PC-3 (cell line): ENCODE measurements at places on chromosomes 3 and 15. TPM values are rescaled to one million over a fixed set of nuclear protein-coding genes. Genes with fewer than 3 reads are reported as not detected.

The FANCD2 gene
- 58.7 and 67.9 TPM in 2 replicates for total RNA-seq

DNA sequence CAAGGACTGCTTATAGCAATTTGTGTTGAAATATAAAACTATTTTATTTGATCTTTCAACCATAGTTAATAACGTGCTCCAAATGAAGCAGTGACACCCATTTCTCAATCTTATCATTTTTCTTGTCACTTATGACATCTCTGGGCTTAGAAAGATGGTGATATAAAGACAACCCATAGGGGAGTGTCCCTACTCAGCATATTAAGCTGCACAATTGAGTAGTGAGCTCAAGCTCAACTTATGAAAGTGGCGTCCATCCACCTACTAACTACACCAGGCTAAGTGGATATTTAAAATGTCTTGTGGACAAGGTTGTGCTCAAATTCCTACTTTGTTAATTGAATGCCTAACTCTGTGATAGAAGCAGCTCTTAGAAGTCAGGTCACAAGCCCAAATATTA lies 46.7 kb downstream of the SLC9C1 start:
- H3K4me1 ChIP-seq = no peaks in the 10 kb centered on the region
- H3K27me3 ChIP-seq = peaks cover 5% of the 10 kb centered on the region; the same call in 1 of the 2 replicates
- H3K4me3 ChIP-seq = no peak overlapping the region
- H3K36me3 ChIP-seq = no peaks in the 10 kb centered on the region
- no peak overlapping the region for H3K27ac ChIP-seq

GRCh38 chr3:194905696-194906095 lies 220.0 kb downstream of the FAM43A start:
- peak; percentile 41 for DNase-seq
- H3K4me3 ChIP-seq = no peak overlapping the region
- peaks cover 22% of the 10 kb centered on the region for H3K4me1 ChIP-seq
- H3K27ac ChIP-seq = peak overlapping the region; percentile 75

- no peak for DNase-seq
- H3K4me3 ChIP-seq = no peak overlapping the region
- H3K36me3 ChIP-seq = no peaks in the 10 kb centered on the region
- no peaks in the 10 kb centered on the region for H3K4me1 ChIP-seq
- no peaks in the 10 kb centered on the region for H3K27me3 ChIP-seq
Measured at GRCh38 chr3:28218917-28219198, 22.6 kb upstream of the CMC1 start.

DNA sequence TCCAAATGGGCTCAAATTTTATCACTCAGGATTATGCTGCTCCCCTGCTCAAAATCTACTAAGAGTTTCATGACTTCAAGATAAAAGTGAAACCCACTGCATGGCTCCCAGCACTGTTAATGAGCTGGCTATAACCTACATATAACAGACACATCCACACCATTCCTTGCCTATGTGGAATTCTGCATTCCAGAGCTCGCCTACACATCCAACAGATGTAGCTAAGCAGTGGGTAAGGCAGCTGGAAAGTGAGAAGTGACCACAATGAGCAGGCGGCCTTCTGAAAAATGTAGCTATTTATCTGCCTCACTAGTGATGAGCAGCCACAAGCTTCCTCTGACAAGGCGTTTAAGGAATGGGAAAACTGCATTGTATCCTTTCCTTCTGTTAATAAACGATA lies 92.0 kb upstream of the TRIM42 start:
- no peaks in the 10 kb centered on the region for H3K36me3 ChIP-seq
- H3K27me3 ChIP-seq = no peaks in the 10 kb centered on the region; the same call in 1 of the 2 replicates

The REC114 gene
- total RNA-seq = not detected in 2 replicates

GRCh38 chr15:33119865-33120264 lies 74.6 kb downstream of the FMN1 start:
- H3K4me1 ChIP-seq = peaks cover 21% of the 10 kb centered on the region
- no peak overlapping the region for H3K4me3 ChIP-seq
- H3K27ac ChIP-seq = no peak overlapping the region

GRCh38 chr3:49277383-49277775 lies 347 bp upstream of the C3orf62 start:
- 0 out of 2 replicates have a peak, but pooled peaks cover 3% of the 10 kb centered on the region for H3K4me1 ChIP-seq
- no peaks in the 10 kb centered on the region for H3K27me3 ChIP-seq
- no peak overlapping the region for H3K4me3 ChIP-seq
- no peak for DNase-seq

DNA sequence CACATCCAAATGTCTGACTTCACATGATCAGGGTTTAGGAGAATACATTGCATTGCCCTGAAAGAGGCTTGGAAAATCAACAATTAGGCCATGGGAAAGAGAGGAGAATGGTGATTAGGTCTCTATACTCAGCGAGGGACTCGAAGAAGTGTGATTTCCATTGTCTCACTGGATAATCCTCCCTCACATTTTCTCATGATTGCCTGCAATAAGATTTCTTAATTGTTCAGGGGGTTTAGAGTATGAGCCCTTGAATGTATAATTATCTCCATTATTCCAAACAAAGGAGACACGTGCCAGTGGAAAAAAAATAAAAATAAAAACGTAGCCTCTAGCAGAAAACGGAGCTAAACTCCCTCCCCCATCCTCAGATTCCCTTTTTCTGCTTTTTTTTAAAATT lies 173.2 kb downstream of the TPRG1 start:
- H3K36me3 ChIP-seq = no peaks in the 10 kb centered on the region
- no peak overlapping the region for H3K4me3 ChIP-seq
- no peak for DNase-seq
- no peak overlapping the region for H3K27ac ChIP-seq
- H3K4me1 ChIP-seq = no peaks in the 10 kb centered on the region

- H3K27ac ChIP-seq = no peak overlapping the region
- H3K4me1 ChIP-seq = peaks cover 9% of the 10 kb centered on the region
- H3K27me3 ChIP-seq = no peaks in the 10 kb centered on the region
- H3K36me3 ChIP-seq = no peaks in the 10 kb centered on the region
- H3K4me3 ChIP-seq = no peak overlapping the region
- no peak for DNase-seq
Measured at GRCh38 chr3:88028876-88029275, 29.9 kb downstream of the CGGBP1 start.

The RLBP1 gene
- not detected in 2 replicates for total RNA-seq

DNA sequence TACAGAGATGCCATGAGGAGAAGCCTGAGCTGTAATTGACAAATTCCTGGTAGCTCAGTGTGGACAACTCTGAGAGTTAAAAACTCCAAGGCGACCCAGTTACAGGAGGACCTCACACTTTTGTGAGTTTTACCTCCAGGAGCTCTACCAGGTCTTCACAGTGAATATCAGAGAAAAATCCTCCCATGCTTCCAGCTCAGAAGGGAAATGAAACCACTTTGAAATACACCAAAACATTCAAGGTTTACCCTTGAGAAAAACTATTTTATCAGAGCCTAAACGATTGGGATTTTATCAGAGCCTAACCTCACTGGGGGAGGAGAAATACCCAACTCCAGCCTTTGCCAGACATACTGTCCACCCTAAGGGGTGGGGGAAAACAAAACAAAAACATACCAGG lies 52.4 kb downstream of the MCCC1 start:
- H3K4me1 ChIP-seq = no peaks in the 10 kb centered on the region
- no peak overlapping the region for H3K27ac ChIP-seq
- 0 out of 2 replicates have a peak, but pooled peaks cover 2% of the 10 kb centered on the region for H3K36me3 ChIP-seq
- no peak for DNase-seq

DNA sequence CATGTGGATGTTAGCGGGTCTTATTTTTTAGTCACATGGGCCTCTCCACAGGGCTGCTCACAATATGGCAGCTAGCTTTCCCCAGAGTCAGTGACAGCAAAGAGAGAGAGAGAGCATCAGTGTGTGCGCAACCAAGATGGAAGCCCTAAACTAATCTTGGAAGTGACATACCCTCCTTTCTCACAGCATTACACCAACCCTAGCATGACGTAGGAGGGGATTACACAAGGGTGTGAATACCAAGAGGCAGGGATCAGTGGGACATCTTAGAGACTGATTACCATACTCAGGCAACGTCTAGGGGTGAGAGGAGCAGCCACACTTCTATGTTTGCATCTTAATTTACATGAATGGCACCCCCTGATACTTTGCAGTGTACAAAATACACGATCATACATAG lies 3.5 kb upstream of the UBE2E2 start:
- no peak overlapping the region for H3K27ac ChIP-seq
- DNase-seq = no peak
- no peak overlapping the region for H3K4me3 ChIP-seq
- peaks cover 6% of the 10 kb centered on the region for H3K4me1 ChIP-seq
- no peaks in the 10 kb centered on the region for H3K27me3 ChIP-seq

DNA sequence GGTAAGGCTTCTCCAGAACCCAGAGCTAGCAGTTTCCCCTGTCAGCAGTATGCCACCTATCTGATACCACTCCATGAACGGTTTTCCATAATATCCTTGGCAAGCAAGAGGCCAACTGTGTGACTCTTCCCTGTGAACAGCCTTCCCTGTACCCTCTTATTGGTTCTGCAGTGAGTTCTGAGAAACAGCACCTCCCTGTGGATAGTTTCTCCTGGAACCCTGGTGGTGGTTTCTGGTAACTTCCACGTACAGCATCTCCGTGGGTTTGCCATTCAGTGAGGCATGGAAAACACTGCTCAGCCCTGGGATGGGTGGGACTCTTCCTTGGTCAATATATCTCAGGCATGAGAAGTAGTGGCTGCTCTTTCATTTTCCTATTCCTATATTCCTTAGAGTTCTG lies 19.4 kb upstream of the SERPINI2 start:
- DNase-seq = peak; percentile 30
- H3K4me1 ChIP-seq = no peaks in the 10 kb centered on the region
- H3K27ac ChIP-seq = no peak overlapping the region
- no peaks in the 10 kb centered on the region for H3K36me3 ChIP-seq
- no peak overlapping the region for H3K4me3 ChIP-seq

The FSD2 gene
- total RNA-seq = not detected in 2 replicates

The IL5RA gene
- not detected in 2 replicates for total RNA-seq

The PLCH1 gene
- 4.1 and 4.5 TPM in 2 replicates for total RNA-seq

DNA sequence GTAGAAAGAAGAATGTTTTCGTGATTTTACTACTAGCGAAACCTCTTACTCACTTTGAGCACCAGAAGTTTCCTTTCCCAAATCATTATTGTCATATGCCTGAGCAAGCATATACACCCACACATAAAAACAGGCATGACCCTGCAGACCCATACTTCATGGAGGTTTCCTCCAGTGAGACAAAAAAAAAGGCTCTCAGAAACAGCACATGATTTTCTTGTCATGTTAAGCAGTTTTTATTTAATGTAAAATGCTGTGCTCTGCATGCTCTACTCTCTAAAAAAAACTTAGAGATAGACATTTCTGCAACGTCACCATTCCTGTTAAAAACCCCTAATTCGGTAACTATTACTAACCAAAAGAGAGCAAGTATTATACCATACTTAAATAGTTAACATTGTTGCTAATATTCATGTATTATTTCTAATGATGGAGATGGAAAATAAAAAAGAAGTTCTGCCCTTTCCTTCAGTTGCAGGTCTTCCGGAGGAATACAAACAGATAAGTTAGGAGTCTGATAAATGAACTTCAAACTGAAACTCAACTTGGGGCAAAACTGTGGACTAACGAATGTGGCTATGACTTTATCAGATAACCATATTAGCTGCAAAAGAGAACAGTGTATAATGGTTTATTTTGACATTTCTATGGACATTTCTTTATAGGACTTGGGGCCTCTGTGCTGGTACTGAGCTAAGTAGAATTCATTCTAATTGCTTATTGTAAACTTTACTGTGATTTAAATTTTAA lies 15.9 kb downstream of the CD200R1 start:
- H3K36me3 ChIP-seq = no peaks in the 10 kb centered on the region
- DNase-seq = no peak
- no peak overlapping the region for H3K27ac ChIP-seq
- H3K27me3 ChIP-seq = peaks cover 14% of the 10 kb centered on the region; the same call in 1 of the 2 replicates

- H3K4me3 ChIP-seq = no peak overlapping the region
- H3K4me1 ChIP-seq = peaks cover 8% of the 10 kb centered on the region
- peaks cover 14% of the 10 kb centered on the region; the same call in 1 of the 2 replicates for H3K36me3 ChIP-seq
Measured at GRCh38 chr3:183827809-183828537, 2.6 kb upstream of the MAP6D1 start.

GRCh38 chr3:89467898-89468363 lies 360.5 kb downstream of the EPHA3 start:
- H3K4me1 ChIP-seq = no peaks in the 10 kb centered on the region
- no peak overlapping the region for H3K4me3 ChIP-seq
- H3K36me3 ChIP-seq = no peaks in the 10 kb centered on the region
- H3K27ac ChIP-seq = no peak overlapping the region
- no peak for DNase-seq
- peaks cover 34% of the 10 kb centered on the region for H3K27me3 ChIP-seq

DNA sequence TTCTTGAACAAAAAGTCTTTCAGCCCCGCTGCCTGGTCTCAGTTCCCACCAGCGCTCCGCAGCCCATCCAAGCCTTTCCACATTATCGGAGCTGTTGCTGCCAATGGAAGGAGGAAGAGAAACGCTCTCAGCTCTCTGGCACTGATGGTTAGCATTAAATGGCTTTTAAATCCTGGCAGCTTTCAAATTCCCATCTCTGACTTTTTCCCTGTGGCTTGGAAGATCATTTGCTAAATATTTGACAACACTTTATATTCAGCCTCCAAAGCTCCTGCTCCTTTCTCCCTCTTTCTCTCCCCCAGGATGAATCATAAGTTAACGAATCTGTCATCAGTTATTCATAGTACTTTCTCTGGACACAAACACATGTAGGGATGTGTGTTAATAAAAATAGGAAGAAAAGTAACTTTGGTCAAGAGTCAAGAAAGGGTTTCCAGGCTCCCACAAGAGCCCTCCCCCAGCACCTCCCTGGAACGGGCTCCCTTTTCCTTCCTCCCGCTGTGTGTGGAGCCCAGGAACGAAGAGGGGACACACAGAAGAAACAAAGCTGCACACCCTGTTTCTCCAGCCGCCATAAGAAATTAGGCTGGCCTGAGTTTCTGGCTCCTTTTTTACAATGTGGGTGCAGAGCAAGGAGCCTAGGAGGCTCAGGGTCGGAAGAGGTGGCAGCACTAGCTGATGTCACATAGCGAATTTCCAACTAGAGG lies 47.6 kb upstream of the TSEN2 start:
- no peaks in the 10 kb centered on the region for H3K27me3 ChIP-seq
- peaks cover 37% of the 10 kb centered on the region for H3K36me3 ChIP-seq
- H3K27ac ChIP-seq = peak overlapping the region; percentile 95
- DNase-seq = peak; percentile 78

- H3K36me3 ChIP-seq = no peaks in the 10 kb centered on the region
- H3K4me1 ChIP-seq = no peaks in the 10 kb centered on the region
- no peak overlapping the region for H3K27ac ChIP-seq
- H3K4me3 ChIP-seq = no peak overlapping the region
- DNase-seq = peak; percentile 55
Measured at GRCh38 chr3:115092220-115092791, 54.8 kb downstream of the ZBTB20 start.
